ENCODE measurements at places on chromosomes 11 and 22.

DNA sequence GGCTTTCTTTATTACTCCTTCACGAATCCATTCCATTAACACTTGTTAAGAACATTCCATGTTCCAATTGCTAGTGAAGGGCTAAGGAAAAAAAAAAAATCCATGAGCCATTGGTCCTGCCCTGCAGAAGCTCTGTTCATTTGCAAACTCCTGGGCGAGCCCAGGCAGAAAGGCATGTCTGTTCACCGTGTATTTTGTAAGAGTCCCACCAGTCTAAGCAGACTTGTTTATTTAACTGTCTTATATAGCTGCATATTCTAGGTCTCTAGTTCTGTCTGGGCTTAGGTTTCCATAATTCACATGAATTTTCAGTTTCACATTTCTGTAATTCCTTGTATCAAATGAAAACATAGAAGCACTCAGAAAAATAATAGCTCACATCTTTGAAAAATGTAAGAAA, 97.4 kb upstream of the POU2AF2 start:
- no peaks in the 10 kb centered on the region for H3K27me3 ChIP-seq
- no peak for DNase-seq
- no peak overlapping the region for H3K4me3 ChIP-seq
- peaks cover 8% of the 10 kb centered on the region for H3K4me1 ChIP-seq

GRCh38 chr22:50035976-50036724, 21.9 kb downstream of the TTLL8 start:
- no peak overlapping the region for H3K4me3 ChIP-seq
- no peaks in the 10 kb centered on the region for H3K27me3 ChIP-seq
- H3K4me1 ChIP-seq = no peaks in the 10 kb centered on the region

DNA sequence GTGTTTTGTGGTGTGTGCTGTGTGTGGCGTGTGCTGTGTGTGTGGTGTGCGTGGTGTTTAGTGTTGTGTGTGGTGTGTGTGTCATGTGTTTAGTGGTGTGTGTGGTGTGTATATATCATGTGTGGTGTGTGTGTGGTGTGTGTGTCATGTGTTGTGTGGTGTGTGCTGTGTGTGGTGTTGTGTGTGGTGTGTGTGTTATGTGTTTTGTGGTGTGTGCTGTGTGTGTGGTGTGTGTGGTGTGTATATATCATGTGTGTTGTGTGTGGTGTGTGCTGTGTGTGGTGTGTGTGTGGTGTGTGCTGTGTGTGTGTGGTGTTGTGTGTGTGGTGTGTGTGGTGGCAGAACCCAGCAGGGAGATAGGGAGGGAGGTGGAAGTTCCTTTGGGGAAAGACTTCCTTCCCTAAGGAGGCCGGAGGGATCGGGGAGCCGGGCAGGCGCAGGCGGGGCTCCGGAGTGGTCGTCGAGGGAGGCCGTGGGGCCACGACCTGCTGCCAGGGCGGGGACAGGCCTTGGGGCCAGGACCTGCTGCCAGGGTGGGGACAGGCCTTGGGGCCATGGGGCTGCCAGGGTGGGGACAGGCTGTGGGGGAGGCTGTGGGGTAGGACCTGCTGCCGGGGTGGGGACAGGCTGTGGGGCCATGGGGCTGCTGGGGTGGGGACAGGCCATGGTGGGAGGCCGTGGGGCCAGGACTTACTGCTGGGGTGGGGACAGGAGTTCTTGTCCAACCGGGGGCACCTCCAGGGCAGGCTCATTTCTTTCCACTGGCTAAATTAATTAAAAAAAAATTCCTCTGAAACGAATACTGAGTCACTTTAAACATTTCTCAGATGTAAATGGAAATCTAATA, 15.2 kb downstream of the PIM3 start:
- no peak overlapping the region for H3K27ac ChIP-seq
- no peak for DNase-seq
- H3K4me1 ChIP-seq = peaks cover 13% of the 10 kb centered on the region
- H3K27me3 ChIP-seq = no peaks in the 10 kb centered on the region

DNA sequence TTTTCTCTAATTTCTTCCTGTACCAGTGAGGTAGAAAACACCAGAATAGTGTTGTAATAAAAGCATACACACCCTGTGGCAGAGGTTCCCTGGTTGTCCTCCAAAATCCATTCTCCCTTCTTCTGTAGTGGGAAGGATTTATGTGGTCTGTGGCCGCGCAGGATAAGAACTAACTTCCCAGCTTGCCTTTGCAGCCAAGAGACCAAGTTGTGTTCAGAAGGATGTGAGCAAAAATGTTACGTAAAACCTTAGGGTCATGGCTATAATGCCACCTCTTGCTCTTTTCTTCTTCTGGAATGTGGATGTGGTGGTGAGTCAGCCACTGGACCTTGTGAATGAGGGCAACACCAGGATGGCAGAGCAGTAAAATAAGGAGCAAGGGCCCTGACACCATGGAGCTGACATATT, 28.4 kb downstream of the CCDC90B start:
- H3K4me1 ChIP-seq = peaks cover 5% of the 10 kb centered on the region
- DNase-seq = no peak
- no peaks in the 10 kb centered on the region for H3K27me3 ChIP-seq
- no peak overlapping the region for H3K4me3 ChIP-seq
- H3K36me3 ChIP-seq = peaks cover 49% of the 10 kb centered on the region

GRCh38 chr22:24146194-24146616, 35.1 kb upstream of the SUSD2 start:
- no peaks in the 10 kb centered on the region for H3K27me3 ChIP-seq
- H3K36me3 ChIP-seq = no peaks in the 10 kb centered on the region
- peaks cover 23% of the 10 kb centered on the region for H3K4me1 ChIP-seq
- H3K4me3 ChIP-seq = no peak overlapping the region

- no peaks in the 10 kb centered on the region for H3K4me1 ChIP-seq
- no peak overlapping the region for H3K27ac ChIP-seq
- no peaks in the 10 kb centered on the region for H3K27me3 ChIP-seq
- H3K36me3 ChIP-seq = no peaks in the 10 kb centered on the region
- no peak overlapping the region for H3K4me3 ChIP-seq
- no peak for DNase-seq
Measured at GRCh38 chr11:122703541-122704272, 48.2 kb downstream of the UBASH3B start.
